ENCODE measurements at places on chromosomes 7 and 10.

DNA sequence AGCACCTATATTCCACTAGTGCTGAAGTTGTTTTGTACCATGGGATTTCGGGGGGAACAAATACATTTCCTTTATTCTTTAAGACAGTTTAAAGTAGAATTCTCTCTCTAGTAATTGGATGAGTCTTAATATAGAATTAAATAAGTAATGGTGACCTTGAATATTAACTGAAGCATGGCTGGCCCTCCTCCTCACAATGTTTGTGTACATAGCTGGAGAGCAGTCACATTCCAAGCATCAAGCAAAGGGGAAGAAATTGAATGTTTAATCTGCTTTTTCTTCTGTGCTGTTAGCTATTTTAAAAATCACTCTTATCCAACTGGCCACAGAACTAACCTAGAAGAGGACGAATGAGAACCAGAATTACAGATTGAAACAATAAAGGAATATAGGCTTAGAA lies 906.9 kb downstream of the CCSER2 start:
- no peak for DNase-seq

DNA sequence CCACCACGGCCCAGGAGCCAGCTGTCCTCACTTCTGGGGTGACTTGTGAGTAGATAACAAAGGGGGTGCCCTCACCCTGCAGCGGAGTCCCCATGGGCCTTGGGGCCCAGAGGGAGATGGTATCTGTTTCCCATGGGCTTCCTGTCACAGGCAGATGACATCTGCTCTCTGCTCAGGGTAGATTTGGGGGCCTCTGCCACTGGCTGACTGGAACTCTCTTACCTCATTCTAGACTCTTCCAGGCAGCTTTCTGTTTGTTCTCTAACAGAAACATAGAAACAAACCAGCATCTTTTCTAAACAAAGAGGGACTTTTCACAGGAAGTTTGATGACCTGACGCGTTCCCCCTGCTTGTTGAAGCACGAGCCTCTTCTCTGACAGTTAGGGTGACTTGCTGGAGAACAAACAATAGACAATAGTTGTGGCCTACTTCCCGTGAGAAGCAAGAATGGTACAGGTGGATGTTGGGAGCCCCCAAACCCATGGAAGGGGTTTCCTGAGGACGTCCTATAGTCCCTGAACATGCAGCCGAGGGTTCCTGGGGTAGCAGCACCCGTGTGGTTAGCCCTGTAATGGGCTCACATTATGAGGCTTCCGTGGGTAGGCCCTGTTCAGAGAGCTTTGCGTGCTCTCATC lies 61.6 kb downstream of the GRK5 start:
- DNase-seq, result no peak

DNA sequence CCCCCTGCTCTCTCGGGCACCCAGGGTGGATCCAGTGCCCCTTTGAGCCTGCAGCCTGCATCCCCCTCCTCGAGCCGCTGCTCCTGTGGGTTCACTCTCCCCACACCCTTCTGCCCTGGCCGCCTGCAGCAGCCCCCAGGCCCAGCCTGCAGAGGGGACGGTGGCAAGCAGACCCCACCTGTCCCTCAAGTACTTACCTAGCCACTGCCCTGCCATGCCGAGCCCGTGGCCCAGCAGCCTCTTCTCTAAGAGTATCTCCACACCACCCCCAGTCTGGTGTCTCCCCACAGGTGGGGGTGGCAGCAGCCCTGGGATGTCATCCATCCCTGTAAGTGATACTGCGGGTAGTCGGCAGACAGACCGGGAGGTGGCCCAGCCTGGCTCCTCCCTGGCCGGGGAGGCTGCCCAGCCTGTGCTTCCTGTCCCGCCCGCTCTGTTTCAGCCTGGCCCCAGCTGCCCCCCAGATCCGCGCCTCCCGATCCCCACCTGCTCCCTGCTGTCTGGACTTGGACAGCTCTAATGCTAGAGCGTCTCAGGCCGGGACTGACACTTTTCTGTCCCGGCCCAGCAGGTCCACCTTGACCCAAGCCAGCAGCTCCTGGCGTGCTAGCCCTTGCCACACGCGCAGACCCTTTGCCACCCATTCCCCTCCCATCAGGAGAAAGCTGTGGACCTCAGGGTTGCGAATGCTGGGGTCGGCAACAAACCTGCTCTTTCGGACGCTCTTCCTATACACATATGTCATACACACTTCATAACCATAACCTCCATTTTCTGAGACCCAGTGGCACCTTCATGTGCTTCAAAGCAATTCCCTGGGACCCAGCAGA lies 25.0 kb downstream of the YKT6 start:
- DNase-seq, result no peak

- DNase-seq, result no peak
Measured at GRCh38 chr10:110865809-110866482, 5.8 kb upstream of the PDCD4 start.

DNA sequence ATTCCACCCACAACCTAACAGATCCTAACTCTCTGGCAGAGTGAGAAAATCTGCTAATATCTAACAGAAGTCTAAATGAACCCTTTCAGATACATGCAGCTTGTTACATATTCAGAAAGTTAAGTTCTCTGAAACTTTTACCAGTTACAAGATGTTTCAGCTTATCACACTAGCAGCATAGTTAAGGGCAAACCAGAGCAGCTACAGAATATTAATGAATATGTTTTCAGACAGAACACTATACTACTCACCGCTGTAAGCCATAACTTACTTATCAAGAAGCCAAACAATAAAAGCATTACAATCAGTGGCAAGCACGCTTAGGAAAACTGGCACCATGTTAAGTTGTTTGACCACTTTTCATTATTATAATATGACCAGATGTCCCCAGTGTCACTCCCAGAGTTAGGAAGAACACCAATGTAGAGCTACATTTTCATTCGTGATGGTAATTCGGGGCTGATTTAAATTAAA lies 2.7 kb downstream of the ITGB1 start:
- DNase-seq, result no peak

All from NCI-H1105 (cell line).